Islet precursor cell (in vitro differentiated cells): ENCODE measurements at places on chromosomes 2 and 18.
A peak's percentile ranks its signal among the peaks of the same experiment; 100 is the strongest.

GRCh38 chr2:139374296-139374850 lies 594.2 kb upstream of the NXPH2 start:
- DNase-seq, result no peak

GRCh38 chr2:62467475-62468321 lies 38.3 kb downstream of the TMEM17 start:
- DNase-seq, result no peak

DNA sequence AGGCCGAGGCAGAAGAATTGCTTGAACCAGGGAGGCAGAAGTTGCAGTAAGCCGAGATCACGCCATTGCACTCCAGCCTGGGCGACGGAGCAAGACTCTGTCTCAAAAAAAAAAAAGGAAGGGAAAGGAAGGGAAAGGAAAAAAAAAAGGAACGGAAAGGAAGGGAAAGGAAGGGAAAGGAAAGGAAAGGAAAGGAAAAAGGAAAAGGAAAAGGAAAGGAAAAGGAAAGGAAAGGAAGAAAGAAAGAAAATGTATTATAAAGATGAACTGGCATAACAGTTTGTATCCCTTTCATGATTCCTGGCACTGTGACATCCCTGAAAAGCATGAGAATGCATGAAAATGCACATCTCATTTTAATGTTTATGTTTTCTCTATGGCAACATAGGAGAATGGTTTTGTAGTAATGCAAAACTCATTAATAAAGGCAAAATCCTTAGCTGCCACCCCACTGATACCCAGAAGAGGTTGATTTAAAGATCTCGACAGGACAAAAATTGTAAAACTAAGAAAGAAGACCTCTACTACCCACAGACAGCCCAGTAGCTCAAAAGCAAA lies 11.5 kb upstream of the MREG start:
- DNase-seq, result no peak

DNA sequence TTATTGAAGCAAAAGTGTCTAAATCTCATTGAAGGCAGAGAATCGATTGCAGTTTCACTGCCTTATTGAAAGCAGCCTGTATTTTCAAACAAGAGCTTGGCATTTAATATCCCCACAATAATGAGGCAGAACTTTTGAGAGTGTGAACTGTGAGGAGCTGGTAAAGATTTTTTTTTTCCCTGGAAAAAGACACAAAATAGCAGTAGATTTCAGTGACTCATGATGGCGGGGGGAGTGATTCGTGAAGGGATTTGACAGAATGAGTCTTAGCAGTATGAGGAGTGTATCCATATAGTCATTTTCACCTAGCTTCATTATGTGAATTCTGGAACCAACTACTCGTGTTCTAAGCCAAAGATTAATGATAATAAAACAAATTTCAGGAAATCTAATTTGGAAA lies 242.9 kb downstream of the ARL6IP6 start:
- no peak for DNase-seq

DNA sequence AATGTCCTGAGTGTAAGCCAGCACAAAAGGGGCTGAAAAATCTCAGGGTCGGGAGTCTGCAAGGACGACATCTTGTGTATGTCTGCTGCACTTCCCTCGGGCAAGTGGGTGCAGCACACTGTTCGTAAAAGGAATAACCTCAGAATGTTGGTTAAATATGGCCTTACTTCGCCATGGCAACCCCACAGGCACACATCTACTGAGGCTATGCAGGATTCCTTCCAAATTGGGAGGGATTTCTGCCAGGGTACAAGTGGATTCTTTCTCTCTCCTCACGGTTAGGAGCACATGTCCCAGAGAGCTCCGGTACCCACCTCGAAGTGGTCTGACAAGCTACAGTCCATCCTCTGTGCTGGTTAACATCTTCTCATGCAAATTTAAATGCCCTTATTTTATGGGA lies 277.7 kb upstream of the PXDN start:
- DNase-seq, result peak; percentile 44

- no peak for DNase-seq
Measured at GRCh38 chr2:171651667-171652415, 35.4 kb upstream of the DYNC1I2 start.

DNA sequence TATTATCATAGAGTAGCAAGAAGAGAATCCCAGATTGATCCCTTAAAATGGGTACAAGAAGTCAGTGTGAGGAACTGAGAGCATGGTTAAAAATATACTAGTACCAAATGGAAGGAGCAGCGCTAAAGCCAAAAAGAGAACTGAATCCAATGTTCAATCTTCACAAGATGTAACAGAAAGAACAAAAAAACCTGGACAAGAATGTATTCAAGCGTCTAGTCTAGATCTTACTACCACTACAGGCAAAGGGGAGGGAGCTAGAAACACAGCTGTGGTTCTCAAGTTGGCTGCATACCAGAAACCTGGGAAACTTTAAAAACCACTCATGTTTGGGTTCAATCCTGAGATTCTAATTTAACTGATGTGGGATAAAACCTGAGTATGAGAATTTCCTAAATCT lies 57.5 kb downstream of the PIAS2 start:
- DNase-seq, result no peak

GRCh38 chr2:1766425-1766824 lies 22.1 kb upstream of the PXDN start:
- peak; percentile 85 for DNase-seq

- DNase-seq, result no peak
Measured at GRCh38 chr2:16513626-16514025, 152.0 kb downstream of the CYRIA start.

GRCh38 chr18:1846640-1847039 lies 724.7 kb downstream of the METTL4 start:
- DNase-seq, result peak; percentile 69

- DNase-seq, result peak; percentile 49
Measured at GRCh38 chr2:72923833-72924352, 6.6 kb downstream of the EMX1 start.

DNA sequence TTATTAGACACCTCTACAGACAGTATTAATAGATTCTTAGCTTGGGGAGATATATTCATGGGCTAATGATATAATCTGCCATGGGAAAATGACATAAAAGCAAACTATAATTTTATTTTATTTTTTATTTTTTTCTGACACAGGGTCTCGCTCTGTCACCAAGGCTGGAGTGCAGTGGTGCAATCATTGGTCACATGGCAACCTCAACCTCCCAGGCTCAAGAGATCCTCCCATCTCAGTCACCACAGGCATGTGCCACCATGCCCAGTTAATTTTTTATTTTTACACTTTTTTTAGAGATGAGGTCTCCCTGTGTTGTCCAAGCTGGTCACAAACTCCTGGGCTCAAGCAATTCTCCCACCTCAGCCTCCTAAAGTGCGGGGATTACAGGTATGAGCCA lies 39.3 kb downstream of the RTN4 start:
- DNase-seq, result no peak

DNA sequence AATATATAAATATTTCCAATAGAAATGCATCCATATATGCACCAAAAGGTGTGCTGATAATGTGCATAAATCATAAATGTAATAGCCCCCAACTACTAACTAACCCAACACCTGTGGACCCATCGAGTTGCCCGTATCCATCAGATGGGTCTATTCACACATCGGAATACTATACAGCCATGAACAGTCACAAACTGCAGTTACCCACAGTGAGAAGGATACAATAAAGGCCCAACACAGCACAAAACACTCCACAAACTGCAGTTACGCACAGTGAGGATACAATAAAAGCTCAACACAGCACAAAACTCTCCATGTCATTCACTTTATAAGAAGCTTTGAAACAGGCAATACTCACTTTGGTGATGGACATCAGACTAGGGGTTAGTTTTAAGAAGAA lies 145.3 kb upstream of the OTOS start:
- DNase-seq, result no peak

- no peak for DNase-seq
Measured at GRCh38 chr2:209114588-209115240, 309.1 kb upstream of the MAP2 start.
